ENCODE measurements at places on chromosomes 3 and 15.

DNA sequence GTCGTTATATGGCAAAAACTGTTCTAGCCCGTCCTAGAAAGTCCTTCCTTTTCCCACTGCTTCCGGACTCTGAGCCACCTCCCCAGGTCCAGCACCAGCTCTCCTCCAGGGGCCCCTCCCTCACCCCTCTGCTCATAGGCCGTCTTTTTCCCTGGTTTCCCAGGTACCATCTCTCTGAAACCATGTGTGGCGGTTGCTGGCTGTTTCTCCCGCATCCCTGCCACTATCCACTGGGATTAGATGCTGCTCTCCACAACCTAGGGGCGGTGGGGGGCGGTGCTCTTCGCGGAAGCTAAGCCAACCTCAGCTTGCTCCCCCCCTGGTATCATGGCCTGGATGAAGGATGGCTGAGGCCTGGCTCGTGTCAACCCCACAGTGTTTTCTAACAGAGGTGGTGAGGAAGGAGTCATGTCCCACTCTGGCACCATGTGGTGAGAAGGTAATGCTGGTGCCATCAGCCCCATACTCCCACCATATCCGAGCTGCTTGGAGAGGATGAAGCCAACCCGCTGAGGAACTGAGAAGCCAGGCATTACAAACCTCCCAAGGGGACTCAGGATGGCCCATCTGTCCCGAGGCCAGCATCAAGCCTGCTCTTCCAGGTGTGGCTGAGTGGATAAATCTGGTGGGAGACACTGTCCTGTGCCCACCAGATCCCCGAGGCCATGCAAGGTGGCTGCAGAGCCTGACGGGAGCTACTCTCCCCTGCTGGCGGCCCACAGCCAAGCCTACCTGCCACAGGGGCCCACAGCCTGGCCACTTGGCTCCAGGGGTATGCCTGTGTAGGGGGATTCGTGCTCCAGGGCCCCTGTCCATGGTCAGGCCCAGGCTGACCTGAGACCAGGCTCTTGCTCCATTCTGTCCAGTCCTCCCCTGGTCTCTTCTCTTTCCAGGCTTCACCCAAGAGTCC is 27.9 kb upstream of the SLC41A3 start:
- no peak for DNase-seq

DNA sequence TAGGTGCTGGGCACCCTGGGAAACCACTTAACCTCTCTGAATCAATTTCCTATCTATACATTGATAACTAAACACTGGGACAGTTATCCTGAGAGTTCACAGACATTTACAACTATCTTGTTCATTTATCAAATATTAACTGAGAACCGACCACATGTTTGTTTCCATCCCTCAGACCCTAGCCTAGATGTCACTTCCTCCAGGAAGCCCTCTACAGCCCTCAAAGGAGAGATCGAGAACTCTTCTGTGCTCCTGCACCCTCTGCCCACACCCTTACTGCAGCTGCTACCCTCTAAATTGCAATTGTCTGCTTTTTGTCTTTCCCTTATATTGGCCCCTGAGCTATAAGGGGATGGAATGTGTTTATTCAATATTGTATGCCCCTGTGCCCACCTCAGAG is 46.1 kb downstream of the SRGAP3 start:
- no peak for DNase-seq

GRCh38 chr3:177150218-177150916 is 46.9 kb downstream of the TBL1XR1 start:
- peak; percentile 46 for DNase-seq

DNA sequence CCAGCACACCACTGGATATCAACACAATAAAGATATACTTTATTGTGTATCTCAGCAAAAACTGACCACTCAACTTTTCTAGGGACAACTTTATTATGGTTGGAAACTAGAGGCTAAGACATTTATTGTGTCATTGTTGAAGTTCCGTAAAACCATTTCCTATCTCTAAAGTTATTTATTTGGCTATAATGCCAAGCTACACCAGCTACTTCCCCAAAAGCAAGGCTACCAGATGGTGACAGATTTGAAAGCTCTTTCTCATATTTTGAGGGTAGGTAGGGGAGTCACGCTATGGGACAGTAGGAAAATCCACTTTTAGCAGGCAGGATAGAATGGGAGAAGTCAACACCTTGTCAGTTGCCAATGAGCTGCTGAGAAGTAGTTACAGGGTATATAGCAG is 834.6 kb upstream of the CFAP20DC start:
- no peak for DNase-seq

GRCh38 chr15:34241376-34242330 is 16.8 kb downstream of the EMC4 start:
- peak; percentile 45 for DNase-seq

- no peak for DNase-seq
These were observed 474.9 kb downstream of the ROBO2 start for GRCh38 chr3:77514766-77515165.

DNA sequence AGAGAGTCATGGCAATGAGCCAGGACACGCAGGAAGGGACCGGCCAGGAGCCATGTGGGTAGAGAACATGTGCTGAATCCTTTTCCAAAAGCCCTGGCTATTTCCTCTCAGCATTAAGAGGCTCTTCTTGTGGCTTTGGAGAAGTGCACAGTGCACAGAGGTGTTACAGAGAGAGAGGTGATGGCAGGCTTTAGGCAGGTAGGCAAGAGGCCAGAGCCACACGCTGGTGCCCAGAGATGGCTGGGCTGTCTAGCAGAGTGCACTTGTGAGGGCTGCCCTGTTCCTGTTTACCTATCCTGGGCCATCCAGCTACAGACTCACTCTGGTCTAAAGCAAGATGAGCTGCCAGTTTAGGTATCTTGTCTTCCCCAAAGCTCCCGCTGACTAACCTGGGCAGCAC is 402.6 kb downstream of the OCA2 start:
- no peak for DNase-seq

DNA sequence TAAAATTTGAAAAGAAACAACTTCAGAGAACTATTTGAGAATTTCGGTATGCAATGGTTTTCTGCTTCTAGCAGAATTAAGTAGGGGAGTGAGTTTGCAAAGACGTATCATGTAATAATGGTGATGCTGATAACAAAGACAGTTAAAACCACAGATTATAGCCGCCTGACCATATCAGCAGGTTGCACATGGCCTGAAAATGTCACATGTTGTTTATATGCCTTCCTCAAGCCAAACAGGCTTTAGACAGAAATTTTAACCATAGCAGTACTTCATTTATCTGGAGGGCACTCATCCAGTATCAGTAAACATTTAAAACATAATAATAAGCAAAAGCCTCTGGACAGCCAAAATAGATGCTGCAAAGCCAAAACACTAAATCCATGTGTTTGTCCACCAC is 131.7 kb downstream of the RYR3 start:
- no peak for DNase-seq

DNA sequence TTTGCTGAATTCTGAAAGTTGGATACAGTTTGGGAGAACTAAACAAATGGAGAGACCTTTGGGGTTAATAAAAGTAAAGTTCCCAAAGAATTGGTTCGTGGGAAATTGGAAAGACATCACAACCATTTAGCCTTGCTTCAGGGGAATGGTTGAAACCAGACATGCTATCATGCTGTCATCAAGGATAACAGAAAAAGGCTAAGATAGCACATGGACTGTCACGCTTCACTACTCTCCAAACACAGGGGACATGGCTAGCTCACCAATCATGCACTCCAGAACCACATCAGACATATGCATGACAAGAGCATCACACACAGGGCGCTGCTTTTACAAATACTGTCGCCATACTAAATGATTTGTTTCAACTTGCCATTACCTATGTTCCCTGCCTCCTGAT is 671.7 kb upstream of the ROBO1 start:
- no peak for DNase-seq

DNA sequence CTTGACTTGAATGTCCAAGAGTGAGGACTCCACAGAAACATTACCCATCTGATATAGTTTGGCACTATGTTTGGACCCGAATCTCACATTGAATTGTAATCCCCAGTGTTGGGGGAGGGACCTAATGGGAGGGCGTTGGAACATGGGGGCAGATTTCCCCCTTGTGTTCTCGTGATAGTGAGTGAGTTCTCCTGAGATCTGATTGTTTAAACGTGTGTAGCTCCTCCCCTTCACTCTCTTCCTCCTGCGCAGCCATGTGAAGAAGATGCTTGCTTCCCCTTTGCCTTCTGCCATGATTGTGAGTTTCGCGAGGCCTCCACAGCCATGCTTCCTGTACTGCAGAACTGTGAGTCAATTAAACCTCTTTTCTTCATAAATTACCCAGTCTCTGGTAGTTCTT is 273.9 kb upstream of the TBC1D5 start:
- DNase-seq: no peak

GRCh38 chr3:140724856-140725812 is 47.3 kb downstream of the TRIM42 start:
- DNase-seq: no peak

DNA sequence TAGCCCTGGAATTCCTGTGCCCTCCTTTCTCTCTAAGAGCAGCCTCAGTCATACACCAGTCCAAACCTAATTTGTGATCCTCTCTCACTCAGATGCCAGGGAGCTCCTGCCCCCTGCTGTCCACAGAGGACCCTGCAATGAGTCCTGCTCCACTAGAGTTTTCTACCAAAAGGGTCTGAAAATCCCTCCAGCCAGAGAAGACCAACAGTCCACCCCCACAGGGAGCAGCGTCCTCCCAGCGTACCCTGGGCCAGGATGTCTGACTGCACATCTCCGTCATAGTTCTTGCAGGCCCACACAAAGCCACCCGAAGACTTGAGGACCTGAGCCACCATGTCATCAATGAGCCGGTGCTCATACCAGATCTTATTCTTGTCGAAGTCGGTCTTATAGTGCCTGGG is 15.4 kb downstream of the IDH2 start:
- peak; percentile 35 for DNase-seq

GRCh38 chr3:171676601-171677175 is 133.6 kb downstream of the PLD1 start:
- DNase-seq: no peak

DNA sequence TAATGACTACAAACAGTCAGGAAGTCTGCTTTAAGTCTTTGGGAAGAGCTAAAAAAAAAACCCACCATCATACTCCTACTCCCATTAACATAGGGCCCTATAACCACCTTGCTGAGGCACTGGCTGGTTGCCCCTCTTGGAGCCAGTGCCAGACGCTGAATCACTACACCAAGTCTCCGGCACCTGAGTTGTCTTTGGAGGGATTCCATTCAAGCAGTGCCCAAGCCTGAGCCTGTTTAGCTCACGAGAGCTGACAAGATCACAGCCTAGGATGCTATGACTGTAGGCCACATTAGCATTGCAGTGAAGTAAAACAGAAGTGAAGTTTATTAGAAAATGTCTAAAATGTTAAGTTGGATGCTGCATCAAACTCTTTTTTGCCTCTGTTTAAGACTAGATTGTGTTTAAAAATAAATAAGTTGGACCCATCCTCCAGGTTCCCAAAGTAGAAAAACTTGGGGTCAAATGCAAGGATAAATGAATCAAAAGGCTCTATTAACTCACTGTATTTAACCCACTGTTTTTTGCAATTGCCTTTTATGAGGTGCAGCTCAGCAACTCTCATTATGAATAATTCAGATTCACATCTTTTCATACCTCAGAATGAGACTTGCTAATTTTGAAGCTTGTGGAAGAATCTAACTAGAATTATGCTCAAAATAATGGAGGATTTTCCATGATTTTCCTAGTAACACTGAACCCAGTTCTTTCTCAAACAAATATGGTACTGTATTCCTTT is 461.9 kb downstream of the FOXP1 start:
- peak; percentile 69 for DNase-seq

GRCh38 chr15:74950078-74950908 is 6.3 kb downstream of the RPP25 start:
- peak; percentile 88 for DNase-seq

- no peak for DNase-seq
These were observed 1.7 kb downstream of the CNOT10 start for GRCh38 chr3:32686713-32687112.

- no peak for DNase-seq
These were observed 667 bp upstream of the ACOX2 start for GRCh38 chr3:58537412-58538301.

All from astrocyte of the hippocampus (primary cell).